DMS 273 treated with DMSO at 0.1 percent for 48 hours (cell line): ENCODE measurements at places on chromosomes 6 and 20.

- no peak for DNase-seq
These were observed 2.8 kb upstream of the KCNQ2 start for GRCh38 chr20:63475209-63475608.

DNA sequence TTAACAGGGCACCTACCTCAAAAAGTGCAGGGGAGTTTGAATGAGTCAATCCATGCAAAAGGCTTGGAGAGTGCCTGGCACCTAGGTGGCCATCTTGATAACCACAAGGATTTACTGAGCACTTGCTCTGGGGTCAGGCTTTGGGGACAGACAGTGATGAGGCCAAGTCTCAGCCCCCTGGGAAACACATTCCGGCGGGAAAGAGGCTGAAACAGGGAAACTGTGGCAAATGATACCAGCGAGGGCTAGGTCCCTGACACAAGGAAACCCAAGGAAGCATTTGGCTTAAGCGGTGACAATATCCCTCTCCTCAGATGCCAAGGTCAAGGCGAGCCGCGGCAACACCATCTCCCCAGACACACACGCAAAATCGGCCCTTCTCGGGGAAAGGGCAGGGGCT lies 527 bp upstream of the DOK5 start:
- DNase-seq = no peak

DNA sequence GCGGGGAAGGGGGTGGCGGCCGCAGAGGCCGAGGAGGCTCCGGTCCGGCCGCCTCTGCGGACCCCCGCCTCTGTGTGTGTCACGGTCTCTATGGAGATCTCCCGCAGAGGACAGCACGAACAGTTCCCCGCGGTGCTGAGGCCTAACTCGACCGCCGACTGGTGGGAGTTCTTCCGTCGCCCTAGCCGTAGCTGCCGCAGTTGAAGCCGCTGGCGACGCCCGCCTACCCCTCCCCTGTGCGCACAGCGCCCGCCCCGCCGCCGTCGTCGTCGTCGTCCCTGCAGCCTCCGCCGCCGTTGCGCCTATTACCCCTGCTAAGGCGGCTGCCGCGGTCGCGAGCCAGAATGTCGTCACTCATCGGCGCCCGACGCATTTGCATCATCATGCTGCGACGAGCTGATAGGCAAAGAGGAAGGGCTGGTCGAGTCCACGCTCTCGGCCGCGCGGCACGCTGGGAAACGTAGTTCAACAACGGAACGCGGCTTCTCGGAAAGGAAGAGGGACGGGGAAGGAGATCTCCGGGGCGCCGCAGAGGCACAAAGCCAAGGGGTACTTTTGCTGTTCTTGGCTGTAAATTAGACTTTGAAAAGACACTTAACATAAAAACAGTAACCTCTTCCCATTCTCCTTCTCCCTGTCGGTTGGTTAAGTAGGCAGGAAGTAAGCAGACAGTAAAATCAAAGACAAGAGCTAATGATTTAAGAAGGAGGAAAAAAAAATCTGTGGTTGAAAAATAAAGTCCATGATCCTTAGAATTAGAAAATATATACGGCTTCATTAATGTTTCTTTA lies at the start of gene NUP153:
TSS of gene NUP153 (minus strand) at position 346 of the 791 bp plus-strand sequence. CDS start 538 bp downstream, outside the sequence.
- DNase-seq = peak; percentile 93

DNA sequence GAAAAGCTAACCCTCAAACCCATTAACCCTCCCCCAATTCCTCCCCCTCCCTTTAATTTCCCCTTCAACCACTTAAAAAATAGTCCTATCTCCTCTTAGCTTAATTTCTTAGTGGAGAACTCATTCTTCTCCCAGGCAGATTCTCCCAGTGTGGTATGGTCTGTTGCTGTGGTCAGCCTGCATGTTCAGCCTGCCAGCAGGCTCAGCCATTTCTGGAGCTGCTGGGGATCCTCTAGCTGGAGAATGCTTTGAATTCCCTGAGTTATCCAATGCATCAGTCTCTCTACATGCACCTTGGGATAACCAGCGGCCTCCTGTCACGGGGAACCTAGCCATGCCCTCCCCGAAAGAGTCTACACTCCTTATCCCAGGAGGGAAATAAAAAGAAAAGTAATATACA lies 375.4 kb upstream of the RSPO3 start:
- no peak for DNase-seq

GRCh38 chr20:5654557-5654956 lies 95.6 kb upstream of the SHLD1 start:
- DNase-seq = no peak

DNA sequence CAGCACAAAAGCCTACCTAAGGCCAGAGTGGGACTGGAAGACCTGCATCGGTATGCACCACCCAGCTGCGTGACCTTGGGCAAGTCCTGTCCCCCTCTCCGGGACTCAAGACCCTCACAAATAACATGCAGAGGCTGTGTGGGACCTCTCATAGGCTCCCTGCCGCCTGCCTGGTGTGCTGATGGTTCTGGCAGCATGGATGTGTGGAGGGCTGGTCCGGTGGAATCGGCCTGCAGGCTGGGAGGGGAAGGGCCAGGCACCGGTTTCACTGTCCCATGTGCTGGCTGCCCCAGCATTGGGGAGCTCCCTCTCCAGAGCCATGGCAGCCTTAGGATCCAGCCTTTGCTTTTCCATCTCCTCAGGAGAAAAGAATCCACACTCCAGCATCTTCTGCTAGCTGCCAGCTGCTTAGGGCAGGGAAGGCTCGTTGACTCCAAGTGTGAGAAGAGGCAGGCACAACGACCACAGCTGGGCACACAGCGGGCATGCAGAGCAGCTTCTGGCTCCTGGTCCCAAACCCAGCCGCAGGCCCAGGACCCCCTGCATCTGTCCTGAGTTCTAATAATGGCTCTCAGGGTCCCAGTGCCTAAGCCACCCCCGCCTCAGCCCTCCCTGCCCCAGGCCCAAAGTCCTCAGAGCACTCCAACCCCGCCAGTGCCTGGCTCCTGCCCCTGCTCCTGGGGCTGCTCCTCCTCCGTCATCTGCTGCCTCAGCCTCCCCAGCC lies 32.5 kb downstream of the TFEB start:
- DNase-seq = no peak

GRCh38 chr6:110295451-110296165 lies 62.5 kb downstream of the METTL24 start:
- no peak for DNase-seq
